ENCODE measurements at places on chromosomes 3 and 15. TPM values are rescaled to one million over a fixed set of nuclear protein-coding genes. Genes with fewer than 3 reads are reported as not detected.
A peak's percentile ranks its signal among the peaks of the same experiment; 100 is the strongest.

The MUSTN1 gene
- total RNA-seq, result not detected

The GOLGA8S gene
- 0.38 TPM for total RNA-seq

The SYNM gene
- total RNA-seq, result 4.1 TPM

The TRAK1 gene
- total RNA-seq, result 49.0 TPM

The GNAT1 gene
- total RNA-seq, result not detected

The ACOX2 gene
- 11.5 TPM for total RNA-seq

DNA sequence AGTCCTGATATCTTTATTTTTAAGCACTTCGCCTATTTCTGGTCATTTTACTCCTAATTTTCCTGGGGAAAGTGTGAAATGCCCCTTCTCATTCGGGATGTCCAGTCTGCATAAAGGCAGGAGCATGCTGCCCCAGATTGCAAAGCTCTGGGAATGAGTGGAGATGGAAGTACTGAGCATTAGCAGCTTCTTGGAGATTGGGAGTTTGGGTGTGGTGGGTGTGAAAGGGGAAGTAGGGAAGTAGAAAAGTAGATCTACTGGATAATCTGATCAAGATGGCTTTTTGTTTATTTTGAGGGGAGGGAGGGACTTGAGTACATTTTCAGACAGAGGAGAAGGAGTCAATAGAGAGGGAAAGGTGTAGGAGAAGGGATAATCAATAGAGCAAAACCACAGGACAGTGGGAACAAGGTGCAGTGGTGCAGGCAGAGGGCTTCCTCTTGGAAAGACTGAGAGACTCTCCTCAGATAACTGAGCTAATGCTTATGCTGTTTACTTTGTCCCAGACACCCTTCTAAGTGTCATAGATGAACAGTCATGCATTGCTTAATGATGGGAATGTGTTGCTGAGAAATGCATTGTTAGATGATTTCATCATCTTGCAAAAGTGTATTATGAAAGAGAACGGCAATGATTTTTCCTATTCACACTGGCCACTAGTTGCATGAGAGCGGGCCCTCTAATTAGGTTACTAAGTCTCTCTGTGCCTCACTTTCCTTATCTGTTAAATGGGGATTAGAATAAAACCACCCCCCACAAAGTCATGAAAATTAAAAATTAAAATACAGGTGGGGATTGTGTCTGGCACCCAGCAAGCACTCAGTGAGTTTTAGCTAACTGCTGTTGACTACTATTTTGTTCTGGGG lies 45.5 kb downstream of the PHLDB2 start:
- H3K4me1 ChIP-seq, result no peaks in the 10 kb centered on the region
- H3K36me3 ChIP-seq, result no peaks in the 10 kb centered on the region
- DNase-seq, result no peak
- no peak overlapping the region for H3K27ac ChIP-seq

DNA sequence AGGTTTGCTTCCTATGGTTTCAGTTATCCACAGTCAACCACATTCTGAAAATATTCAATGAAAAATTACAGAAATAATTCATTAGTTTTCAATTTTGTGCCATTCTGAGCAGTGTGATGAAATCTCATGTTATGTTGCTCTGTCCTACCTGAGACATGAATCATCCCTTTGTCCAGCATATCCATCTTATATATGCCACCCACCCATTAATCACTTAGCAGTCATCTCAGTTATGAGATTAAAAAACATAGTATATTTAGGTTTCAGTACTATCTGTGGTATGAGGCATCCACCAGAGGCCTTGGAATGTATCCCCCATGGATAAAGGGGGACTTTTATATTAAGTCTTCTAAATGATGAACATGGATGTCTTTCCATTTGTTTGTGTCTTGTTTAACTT lies 64.7 kb upstream of the PROK2 start:
- H3K27ac ChIP-seq, result peak overlapping the region; percentile 47
- no peaks in the 10 kb centered on the region for H3K36me3 ChIP-seq
- no peaks in the 10 kb centered on the region for H3K27me3 ChIP-seq
- no peak overlapping the region for H3K4me3 ChIP-seq
- DNase-seq, result no peak

GRCh38 chr3:113275583-113275928 lies 64.2 kb downstream of the BOC start:
- H3K27ac ChIP-seq, result peak overlapping the region; percentile 80
- H3K4me3 ChIP-seq, result no peak overlapping the region
- DNase-seq, result no peak

GRCh38 chr15:77554306-77555080 lies 78.2 kb downstream of the LINGO1 start:
- no peaks in the 10 kb centered on the region for H3K27me3 ChIP-seq
- H3K27ac ChIP-seq, result no peak overlapping the region
- no peaks in the 10 kb centered on the region for H3K4me1 ChIP-seq
- H3K36me3 ChIP-seq, result no peaks in the 10 kb centered on the region
- no peak for DNase-seq

- H3K4me1 ChIP-seq, result no peaks in the 10 kb centered on the region
- no peaks in the 10 kb centered on the region for H3K27me3 ChIP-seq
- H3K36me3 ChIP-seq, result no peaks in the 10 kb centered on the region
- H3K27ac ChIP-seq, result no peak overlapping the region
Measured at GRCh38 chr15:53872410-53872809, 105.8 kb upstream of the UNC13C start.

GRCh38 chr3:134619884-134620445 lies 30.9 kb downstream of the KY start:
- no peaks in the 10 kb centered on the region for H3K27me3 ChIP-seq
- H3K4me1 ChIP-seq, result no peaks in the 10 kb centered on the region
- no peaks in the 10 kb centered on the region for H3K36me3 ChIP-seq
- DNase-seq, result peak; percentile 58
- H3K4me3 ChIP-seq, result no peak overlapping the region

GRCh38 chr3:159130108-159130507 lies 328.3 kb downstream of the MFSD1 start:
- H3K4me3 ChIP-seq, result no peak overlapping the region
- no peaks in the 10 kb centered on the region for H3K27me3 ChIP-seq
- H3K36me3 ChIP-seq, result no peaks in the 10 kb centered on the region

- H3K4me3 ChIP-seq, result no peak overlapping the region
- H3K4me1 ChIP-seq, result no peaks in the 10 kb centered on the region
- no peaks in the 10 kb centered on the region for H3K27me3 ChIP-seq
Measured at GRCh38 chr15:49926740-49927139, 192.3 kb downstream of the ATP8B4 start.
